Cerebellar cortex (tissue), 1 donor: ENCODE measurements at places on chromosomes 7 and 10.

DNA sequence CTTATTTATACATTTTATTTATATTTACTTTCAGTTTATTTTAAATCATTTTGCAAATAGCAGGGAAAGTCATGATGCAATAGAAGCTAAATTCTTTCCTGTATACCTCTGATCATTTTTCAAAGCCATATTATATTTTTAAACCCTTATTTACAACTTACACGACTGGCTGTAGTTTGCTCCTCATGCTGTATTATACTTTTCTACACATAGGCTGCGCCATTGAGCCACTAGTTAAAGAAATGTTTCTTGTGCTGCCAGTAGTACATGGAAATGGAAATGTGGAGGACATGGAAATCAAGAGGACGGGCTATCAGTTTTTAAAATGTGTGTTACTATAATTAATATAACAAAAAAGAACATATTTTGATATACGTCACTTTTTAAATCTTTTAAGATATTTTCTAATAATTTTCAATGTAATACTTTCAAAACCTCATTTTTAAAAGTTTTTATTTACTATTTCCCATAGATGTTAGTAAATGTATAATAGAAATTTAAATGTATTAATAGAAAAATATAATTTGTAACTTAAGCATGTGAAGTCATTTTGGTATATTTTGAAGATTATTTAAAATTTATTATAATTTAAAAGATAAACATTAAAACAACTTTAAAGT lies 118.5 kb downstream of the VTI1A start:
- DNase-seq = peak; percentile 58

DNA sequence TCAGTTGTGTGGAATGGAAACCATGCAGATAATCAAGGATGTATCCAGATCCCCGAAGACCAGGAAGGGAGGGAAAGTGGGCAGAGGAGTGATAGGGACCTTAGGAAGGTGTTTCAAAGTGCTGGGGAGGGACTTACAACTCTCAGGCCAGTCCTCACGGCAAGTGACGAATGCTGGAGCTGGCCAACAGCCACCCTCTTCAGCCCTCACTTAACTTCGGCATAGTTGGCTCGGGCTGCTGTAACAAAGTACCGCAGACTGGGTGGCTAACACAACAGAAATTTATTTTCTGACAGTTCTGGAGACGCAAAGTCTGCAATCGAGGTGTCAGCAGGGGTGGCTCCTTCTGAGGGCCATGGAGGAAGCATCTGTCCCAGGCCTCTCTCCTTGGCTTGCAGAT lies 265.9 kb upstream of the YAE1 start:
- no peak for DNase-seq

- no peak for DNase-seq
These were observed 52.4 kb upstream of the FAM204A start for GRCh38 chr10:118394301-118395200.

DNA sequence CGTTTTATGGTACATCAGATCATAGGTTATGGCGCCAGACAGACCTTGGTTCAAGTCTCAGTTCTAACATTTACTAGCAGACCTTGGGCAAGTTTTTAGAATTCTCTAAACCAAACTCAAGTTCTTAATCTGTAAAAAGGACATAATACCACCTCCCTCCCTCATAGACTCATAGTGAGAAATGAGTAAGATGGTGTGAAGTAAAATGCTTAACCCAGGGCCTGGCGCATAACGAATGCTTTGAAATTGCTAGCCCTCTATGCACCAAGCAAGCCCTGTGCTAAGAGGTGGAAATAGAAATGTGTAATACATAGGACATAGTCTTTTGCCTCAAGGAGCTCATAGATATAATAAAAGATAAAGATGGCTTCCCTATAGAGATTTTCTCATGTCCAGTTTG lies 17.7 kb upstream of the SLC35B4 start:
- no peak for DNase-seq

- no peak for DNase-seq
These were observed 163.2 kb downstream of the EBF3 start for GRCh38 chr10:129800796-129801340.
